ENCODE measurements at places on chromosomes 7 and 10. TPM values are rescaled to one million over a fixed set of nuclear protein-coding genes. Genes with fewer than 3 reads are reported as not detected.

The NACAD gene
- total RNA-seq: 0.39 TPM

DNA sequence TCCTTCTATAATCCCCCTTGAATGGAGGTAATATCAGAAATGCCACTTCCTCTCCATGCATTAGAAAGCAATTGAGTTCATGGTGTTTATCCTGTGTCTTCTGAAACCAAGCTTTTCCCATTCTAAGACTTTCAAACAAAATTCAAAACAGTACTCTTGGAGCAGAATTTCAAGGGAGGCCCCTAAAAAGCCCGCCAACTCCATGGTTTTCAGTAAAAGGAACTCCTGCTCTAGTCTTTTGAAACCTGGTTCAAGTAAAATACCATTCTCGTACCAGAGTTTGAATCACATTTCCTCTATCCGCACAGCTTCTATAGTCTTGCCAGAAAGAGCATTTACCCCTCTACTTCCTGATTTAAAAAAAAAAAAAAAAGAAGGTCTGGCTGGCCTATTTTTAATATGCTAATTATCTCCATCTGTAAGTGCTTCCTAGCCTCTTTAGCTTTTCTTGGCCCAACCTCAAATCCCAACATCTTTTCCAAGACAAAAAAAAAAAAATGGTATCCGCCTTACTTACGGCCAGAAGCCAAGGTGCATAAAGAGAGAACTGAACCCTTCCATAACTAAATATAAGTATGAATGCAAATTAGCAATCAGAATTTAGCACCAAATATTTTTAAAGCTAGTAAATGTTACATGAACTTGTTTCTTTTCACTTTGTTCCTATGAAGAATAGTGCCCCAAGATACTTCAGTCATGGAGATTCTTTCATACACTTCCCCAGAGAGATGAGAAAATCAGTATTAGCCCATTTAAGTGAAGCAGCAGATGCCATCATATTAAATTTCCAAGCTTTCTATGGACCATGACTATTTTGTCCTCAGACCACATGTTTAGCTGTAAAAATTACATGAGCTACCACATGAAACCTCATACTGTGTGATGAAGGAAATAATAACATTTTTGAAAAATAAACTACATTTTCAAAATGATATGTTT is 199.9 kb upstream of the FAM3C start:
- no peaks in the 10 kb centered on the region for H3K4me1 ChIP-seq
- DNase-seq: no peak
- H3K27me3 ChIP-seq: no peaks in the 10 kb centered on the region
- no peaks in the 10 kb centered on the region for H3K36me3 ChIP-seq

The CNPY1 gene
- not detected for total RNA-seq

DNA sequence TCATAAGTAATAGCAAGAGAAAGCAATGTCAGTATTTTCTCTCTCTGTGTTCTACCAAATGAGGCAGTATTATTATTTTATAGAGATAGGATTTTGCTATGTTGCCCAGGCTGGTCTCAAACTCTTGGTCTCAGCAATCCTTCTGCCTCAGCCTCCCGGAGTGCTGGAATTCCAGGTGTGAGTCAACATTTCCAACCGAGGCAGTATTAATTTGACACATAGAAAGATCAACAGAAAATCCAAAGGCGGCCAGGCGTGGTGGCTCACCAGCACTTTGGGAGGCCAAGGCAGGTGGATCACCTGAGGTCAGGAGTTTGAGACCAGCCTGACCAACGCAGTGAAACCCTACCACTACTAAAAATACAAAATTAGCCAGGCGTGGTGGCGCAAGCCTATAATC is 71.8 kb downstream of the SMURF1 start:
- no peaks in the 10 kb centered on the region for H3K4me1 ChIP-seq
- H3K4me3 ChIP-seq: no peak overlapping the region
- H3K27me3 ChIP-seq: no peaks in the 10 kb centered on the region
- no peak overlapping the region for H3K27ac ChIP-seq

DNA sequence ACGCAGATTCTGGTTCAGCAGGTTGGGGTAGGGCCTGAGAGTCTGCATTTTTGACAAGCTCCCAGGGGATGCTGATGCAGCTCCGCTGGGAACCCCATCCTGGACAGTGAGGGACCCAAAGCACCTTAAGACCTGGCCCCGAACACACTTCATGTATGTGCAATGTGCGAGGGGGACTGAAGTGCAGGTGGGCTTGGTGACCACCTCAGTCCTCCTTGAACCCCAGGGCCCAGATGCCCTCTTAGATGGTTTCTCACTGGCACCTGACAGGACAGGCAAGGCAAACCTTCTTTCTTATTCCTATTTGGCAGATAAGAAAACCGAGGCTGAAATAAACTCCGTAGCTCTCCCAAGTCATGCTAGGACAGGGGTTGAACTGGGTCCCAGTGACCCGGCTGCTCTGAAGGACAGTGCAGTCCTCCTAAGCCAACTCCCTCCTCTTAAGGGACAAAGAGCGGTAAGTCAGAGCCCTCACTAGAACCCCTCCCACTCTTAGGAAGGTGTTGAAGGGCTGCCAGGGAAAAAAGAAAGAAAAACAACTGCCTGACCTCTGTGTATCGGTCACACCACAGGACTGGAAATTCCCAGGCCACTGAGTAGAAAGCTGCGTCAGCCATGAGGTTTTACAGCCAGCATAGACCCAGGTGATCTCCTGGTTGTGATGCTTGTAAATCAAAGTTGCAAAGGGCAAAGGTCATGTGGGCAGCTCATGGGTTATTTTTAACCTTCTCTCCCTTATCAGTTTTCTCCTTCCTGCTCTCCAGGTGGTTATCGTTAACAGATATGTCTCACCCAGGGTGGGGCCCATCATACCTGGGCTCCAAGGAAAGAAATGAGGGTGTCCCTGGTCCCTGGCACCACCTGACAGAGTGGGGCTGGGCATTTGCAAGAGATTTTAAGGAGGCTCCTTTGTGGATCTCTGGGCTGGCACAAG is 90.9 kb upstream of the SMNDC1 start:
- peaks cover 28% of the 10 kb centered on the region for H3K4me1 ChIP-seq
- no peak overlapping the region for H3K27ac ChIP-seq
- H3K4me3 ChIP-seq: no peak overlapping the region
- no peak for DNase-seq

The DENND11 gene
- total RNA-seq: 23.5 TPM

The CALN1 gene
- 3.1 TPM for total RNA-seq

The SUN3 gene
- not detected for total RNA-seq

The ADAM12 gene
- total RNA-seq: 7.4 TPM

DNA sequence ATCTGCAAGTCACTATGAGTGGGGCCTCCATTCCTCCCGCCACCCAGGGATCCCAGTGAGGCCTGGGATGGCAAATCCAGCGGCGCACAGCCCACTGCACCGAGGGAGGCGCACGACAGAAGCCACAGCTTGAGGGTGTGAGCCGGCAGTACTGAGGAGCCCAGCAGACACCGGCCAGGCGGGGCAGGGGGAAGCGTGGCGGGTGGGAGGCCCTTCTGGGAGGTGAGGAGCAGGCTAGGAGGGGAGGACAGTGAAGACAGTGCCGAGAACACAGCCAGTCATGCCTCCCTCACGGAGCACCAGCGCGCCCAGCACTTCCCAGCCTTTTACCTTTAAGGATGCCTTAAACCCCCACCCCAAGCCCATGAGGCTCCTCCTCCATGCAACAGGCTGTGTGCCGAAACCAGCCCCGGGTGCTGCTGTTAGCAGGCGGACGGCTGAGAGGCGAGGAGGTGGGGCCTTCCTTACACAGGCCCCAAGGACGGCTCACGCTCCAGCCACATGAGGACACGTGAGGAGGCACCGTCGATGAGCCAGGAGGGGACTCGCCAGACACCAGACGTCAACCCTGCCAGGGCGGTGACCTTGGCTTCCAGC is 258.5 kb downstream of the PTPRN2 start:
- no peaks in the 10 kb centered on the region for H3K27me3 ChIP-seq
- no peak overlapping the region for H3K4me3 ChIP-seq
- DNase-seq: no peak
- no peak overlapping the region for H3K27ac ChIP-seq
- H3K4me1 ChIP-seq: peaks cover 22% of the 10 kb centered on the region

- H3K27me3 ChIP-seq: no peaks in the 10 kb centered on the region
- DNase-seq: no peak
- no peak overlapping the region for H3K27ac ChIP-seq
- no peaks in the 10 kb centered on the region for H3K36me3 ChIP-seq
- H3K4me1 ChIP-seq: no peaks in the 10 kb centered on the region
Observed at GRCh38 chr7:81616951-81617350, 152.9 kb downstream of the HGF start.

The FAM24A gene
- total RNA-seq: not detected

The BAG3 gene
- total RNA-seq: 6.7 TPM

DNA sequence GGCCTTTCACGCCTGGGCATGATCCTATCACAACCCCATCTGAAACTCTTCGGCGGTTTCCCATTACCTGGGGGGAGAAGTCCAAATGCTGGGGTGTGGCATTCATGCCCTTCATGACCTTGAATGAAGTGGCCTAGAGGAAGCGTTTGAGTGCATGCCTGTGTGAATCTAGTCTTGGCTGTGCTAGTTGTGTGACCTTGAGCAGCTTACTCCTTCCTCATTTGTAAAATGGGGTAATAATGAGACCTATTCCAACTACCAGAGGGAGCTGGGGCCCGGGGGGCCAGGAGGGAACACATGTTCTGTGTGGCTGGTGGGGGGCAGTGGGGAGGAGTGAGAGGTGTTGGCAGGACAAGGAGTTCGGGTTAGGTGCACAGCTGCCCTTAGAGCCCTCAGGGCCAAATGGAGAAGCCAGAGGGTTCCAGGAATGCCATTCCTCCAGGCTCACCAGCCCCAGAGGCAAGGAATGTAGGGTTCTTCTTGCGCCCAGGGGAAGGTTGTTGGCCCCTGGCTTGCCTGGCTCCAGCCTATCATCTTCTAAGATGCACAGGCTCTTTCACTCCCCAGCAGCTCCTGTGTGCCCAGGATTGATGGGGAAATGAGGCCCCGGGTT is 21.3 kb upstream of the TBRG4 start:
- no peaks in the 10 kb centered on the region for H3K36me3 ChIP-seq
- H3K4me3 ChIP-seq: no peak overlapping the region
- DNase-seq: no peak
- no peak overlapping the region for H3K27ac ChIP-seq
- no peaks in the 10 kb centered on the region for H3K4me1 ChIP-seq
- no peaks in the 10 kb centered on the region for H3K27me3 ChIP-seq

The SVIL gene
- total RNA-seq: 25.1 TPM

The POLR2J2 gene
- 2.6 TPM for total RNA-seq

- H3K27ac ChIP-seq: no peak overlapping the region
- no peak for DNase-seq
- H3K36me3 ChIP-seq: no peaks in the 10 kb centered on the region
Observed at GRCh38 chr10:44172883-44173607, 211.9 kb downstream of the CXCL12 start.

DNA sequence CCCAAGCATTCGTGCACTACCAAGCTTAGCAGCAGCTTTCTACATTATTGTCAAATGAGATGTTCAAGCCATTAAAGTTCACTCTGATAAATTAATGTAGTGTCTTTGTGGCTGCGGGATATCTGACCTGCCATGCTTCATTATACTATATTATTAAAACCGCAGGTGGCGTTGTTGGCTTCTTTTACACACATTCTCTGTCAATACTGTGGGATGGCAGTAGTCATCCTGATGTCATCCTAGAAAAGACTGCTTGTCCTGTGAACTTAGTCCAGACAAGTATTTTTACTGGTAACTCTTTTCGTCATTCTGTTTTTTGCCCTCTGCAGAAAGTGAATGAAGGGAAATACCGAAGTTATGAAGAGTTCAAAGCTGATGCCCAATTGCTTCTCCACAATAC is 103.9 kb downstream of the ZMYND11 start:
- peaks cover 8% of the 10 kb centered on the region for H3K36me3 ChIP-seq
- no peak overlapping the region for H3K4me3 ChIP-seq
- no peaks in the 10 kb centered on the region for H3K4me1 ChIP-seq
- H3K27ac ChIP-seq: no peak overlapping the region
- DNase-seq: no peak

The WDR86 gene
- 33.0 TPM for total RNA-seq

GRCh38 chr10:21184216-21184615 is 287.1 kb upstream of the NEBL start:
- no peak for DNase-seq
- H3K4me3 ChIP-seq: no peak overlapping the region
- peaks cover 6% of the 10 kb centered on the region for H3K4me1 ChIP-seq

DNA sequence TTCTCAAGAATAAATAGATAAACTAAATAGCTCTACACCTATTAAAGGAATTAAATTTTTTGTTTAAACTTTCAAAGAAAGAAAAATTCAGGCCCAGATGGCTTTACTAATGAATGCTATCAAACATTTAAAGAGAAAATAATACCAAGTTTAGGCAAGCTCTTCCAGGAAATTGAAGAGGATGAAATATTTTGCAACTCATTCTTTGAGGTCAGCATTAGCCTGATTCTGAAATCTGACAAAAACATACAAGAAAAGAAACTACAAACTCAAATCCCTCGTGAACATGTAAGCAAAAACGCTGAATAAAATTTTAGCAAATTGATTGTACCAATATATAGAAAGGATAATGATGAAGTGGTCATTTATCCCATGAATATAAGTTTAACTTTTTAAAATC is 93.4 kb downstream of the RTKN2 start:
- H3K4me3 ChIP-seq: no peak overlapping the region
- H3K27me3 ChIP-seq: no peaks in the 10 kb centered on the region
- no peak for DNase-seq
- H3K4me1 ChIP-seq: no peaks in the 10 kb centered on the region

DNA sequence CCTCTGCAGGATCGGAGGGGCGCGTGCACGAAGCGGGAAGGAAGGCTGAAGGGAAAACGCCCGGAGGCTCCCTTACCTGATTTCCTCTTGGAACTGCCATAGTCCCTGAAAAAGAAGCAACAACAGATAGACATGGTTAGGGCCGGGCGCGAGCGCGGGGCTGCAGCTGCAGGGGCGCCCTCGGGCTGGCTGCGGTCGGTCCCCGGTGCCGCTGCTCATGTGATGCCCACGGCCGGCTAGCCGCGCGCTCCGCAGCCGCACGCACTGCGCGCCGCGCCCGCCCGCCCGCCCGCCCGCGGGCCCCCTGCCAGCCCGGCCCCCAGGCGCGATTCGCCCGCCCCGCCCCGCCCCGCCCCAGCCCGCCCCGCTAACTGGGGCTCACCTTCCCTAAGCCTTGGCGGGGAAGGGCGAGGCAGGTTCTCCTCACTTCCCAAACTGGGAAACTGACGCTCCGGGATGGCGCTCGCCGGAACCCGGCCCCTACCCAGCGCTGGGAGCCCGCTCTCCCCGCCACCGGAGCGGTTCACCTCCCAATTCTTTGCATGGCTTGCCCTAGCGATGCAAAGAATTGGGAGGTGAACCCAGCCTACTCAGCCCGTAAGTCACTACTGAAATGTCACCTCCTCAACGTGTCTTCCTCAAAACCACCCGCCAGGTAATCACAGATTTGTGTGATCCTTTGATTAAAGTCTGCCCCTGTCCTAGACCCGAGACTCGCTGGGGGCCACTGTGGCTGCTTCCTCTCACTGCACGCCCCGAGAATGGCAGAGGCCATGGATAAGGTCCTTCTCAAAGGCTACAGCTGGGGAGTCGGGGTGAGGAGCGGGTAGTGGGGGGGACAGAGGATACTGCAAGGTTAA is 162.2 kb downstream of the SH3PXD2A start:
- H3K4me1 ChIP-seq: peaks cover 14% of the 10 kb centered on the region
- peak overlapping the region; percentile 65 for H3K4me3 ChIP-seq
- H3K27ac ChIP-seq: no peak overlapping the region
